ENCODE measurements at places on chromosomes 1 and 21.

DNA sequence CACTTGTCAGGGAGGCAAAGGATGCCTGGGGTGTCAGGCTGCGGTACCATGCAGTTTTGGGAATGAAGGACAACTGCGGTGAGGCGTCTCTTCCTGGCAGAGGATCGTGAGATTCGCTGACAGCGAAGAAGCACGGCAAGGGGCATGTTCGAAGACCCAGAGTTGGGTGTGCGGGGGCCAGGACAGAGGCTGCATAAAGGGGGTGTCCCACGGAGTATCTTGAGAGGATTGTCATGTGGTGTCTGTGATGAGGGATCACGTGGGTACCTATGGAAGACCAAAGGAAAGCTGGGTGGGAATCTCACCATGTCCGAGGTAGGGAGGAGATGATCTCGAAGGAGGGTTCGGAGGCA, 372 bp downstream of the SLC25A44 start:
- DNase-seq, result no peak

- no peak for DNase-seq
Observed at GRCh38 chr1:68495968-68496679, 758 bp downstream of the DEPDC1 start.

GRCh38 chr1:177547200-177547599, 376.4 kb downstream of the BRINP2 start:
- no peak for DNase-seq

GRCh38 chr1:118914379-118915161, 73.6 kb downstream of the TBX15 start:
- no peak for DNase-seq

GRCh38 chr1:167631936-167632614, 2.0 kb downstream of the RCSD1 start:
- DNase-seq, result no peak

DNA sequence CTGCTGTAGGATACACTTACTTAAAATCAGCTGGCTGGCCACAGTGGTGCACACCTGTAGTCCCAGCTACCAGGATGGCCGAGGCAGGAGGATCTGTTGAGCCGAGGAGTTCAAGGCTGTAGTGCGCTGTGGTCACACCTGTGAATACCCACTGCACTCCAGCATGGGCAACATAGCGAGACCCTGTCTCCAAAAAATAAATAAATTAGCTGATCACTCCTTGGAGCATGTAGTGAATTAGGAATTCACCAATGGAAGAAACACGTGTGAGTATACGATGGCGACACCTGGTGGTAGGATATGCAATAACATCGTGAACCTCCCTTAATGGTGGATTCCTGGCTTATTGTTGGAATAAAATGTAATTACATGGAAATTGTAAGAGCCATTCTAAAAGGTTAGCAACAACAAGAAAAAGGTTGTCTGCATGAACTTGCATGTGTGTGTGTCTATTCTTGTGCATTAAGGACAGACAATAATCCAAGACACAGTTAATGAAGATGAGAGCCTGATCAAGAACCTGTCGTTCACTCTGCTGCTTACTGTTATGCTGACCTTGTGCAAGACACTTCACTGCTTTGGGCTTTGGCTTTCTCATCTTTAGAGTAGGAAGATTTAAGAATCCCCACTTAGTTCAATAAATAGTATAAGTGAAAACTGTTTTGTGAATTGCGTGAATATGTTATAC, 38.6 kb upstream of the COX20 start:
- DNase-seq, result no peak

Measured in activated naive CD4-positive, alpha-beta T cell (primary cell).